ENCODE measurements at places on chromosomes 7 and 10.
A peak's percentile ranks its signal among the peaks of the same experiment; 100 is the strongest.

DNA sequence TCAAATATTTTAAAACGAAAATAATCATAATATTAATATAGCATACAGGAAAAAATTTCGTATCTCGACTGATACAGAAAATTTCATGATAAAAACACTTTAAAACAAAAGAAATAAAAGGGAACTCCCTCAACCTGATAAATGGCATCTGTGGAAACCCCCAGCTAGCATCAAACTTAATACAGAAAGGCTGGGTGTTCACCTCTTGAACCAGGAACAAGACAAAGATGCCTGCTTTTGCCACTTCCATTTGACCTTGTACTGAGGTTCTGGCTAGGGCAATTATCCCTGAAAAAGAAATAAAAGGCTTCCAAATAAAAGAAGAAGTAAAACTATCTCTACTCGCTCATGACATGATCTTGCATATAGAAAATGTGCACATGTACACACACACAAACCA lies 2.5 kb upstream of the ALOX5 start:
- DNase-seq, result no peak

- DNase-seq, result peak; percentile 1
Measured at GRCh38 chr10:32771217-32771616, 186.8 kb downstream of the ITGB1 start.

GRCh38 chr10:5944389-5945189 lies 32.8 kb downstream of the IL15RA start:
- DNase-seq, result peak; percentile 99

DNA sequence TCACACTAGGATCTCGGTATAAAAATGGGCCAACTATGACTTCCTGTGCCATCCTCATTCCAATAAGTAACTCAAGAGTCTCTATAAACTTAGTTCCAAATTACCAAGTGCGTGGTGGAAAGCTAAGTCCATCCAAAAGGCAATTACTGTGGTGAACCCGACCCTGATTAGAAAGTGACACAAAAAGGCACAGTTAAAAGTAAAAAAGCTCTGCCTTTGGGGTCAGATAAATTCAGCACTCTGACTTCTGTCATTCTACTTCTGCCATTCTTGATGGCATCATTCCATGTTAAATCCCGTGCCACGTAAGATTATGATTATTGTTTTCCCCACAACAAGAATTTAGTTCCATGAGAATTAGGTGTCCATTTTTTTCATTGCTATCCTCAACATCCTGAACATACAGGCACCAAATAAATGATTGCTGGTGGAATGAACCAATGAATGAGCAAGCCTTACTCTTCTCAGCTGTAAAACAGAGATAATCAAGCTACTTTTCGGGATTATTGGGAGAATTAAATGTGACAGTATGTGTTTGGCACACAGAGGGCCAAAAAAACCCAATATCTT lies 877 bp downstream of the NCOA4 start:
- peak; percentile 44 for DNase-seq

DNA sequence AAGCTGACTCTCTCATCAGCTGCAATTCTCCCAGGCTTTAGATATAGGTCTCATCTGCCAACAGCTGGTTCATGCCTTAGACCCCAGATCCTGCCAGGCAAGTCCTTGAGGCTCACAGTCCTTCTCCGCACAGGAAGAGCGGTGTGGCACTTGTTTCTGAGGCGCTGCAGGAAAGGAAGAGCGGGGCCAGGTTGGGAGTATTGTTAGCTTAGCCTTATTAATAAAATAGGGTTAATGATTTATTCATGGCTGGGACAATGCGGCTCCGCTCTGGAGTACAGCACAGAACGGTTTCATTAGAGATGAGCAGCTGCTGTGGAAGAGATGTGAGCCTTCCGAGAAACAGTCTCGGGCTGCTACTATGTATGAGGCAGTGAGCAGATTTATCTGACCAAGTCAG lies 78.1 kb downstream of the FZD1 start:
- DNase-seq, result no peak

- no peak for DNase-seq
Measured at GRCh38 chr10:56327118-56327517, 33.9 kb downstream of the ZWINT start.

DNA sequence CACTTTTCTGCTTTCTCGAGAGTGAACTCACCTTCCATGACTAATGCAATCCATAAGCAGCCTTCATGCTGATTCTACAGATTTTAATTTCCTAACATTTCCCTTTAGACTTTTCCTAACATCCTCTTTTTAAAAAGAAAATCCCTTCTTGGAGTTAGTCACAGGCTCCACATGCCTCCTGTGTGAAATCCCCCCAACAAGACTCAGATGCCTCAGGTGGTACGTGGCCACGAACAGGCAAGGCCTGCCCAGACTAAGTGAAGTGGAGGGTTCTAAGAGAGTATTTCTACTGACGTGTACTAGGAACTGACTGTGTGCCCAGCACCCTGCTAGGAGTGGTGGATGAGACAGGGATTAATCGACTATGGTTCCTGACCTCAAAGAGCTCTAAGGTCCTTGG lies 125.9 kb upstream of the HPS1 start:
- DNase-seq, result no peak
